ENCODE measurements at places on chromosomes 3 and 15.
A peak's percentile ranks its signal among the peaks of the same experiment; 100 is the strongest.

DNA sequence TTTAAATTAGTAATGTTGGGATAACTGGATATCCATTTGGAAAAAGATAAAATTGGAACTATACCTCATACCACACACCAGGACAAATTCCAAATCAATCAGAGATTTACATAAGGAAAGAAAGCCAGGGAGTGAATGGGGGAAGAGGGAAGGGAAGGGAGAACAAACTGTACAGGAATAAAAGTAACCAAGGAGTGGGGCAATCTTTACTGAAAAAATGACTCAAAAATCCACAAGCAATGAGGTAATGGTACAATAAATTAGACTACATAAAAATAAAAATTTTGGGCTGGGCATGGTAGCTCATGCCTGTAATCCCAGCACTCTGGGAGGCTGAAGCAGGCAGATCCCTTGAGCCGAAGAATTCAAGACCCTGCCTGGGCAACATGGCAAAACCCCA is 82.6 kb downstream of the MLH1 start:
- no peak for DNase-seq

DNA sequence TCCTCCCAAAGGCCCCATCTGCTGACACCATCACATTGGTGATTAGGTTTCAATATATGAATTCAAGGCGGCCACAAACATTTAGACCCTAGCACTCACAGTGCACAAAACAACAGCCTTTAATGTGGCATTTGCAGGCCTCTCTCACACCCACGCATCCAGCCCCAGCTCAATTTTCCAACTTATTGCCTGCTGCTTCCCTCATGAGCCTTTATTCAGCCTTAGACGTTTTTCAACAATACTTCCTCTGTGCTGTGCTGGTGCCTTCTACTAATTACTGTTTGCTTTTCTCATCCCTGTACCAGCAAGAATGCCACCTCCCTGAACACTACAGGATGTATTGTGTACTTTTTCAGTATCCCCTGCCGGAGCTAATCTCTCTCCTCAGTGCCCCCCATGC is 334.6 kb downstream of the GABRB3 start:
- peak; percentile 88 for DNase-seq

DNA sequence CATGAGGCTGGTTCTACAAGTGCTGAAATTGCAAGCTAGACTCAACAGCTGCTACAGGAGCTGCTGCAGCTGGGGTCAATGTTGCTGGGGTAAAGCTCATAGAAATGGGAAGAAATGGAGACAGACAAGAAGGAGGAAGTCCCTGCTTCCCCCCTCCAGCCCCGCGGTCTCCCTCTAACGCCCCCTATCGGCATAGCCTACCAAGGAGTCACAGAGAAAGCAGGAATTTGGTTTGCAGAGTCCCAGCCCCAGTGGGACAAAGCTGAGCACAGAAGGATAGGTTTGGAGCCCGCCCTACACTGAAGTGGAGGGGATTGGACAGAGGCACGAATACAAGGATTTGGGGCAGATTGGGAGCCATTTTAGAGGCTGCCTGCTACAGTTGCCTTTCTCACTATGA is 176.9 kb upstream of the ANKRD28 start:
- no peak for DNase-seq

DNA sequence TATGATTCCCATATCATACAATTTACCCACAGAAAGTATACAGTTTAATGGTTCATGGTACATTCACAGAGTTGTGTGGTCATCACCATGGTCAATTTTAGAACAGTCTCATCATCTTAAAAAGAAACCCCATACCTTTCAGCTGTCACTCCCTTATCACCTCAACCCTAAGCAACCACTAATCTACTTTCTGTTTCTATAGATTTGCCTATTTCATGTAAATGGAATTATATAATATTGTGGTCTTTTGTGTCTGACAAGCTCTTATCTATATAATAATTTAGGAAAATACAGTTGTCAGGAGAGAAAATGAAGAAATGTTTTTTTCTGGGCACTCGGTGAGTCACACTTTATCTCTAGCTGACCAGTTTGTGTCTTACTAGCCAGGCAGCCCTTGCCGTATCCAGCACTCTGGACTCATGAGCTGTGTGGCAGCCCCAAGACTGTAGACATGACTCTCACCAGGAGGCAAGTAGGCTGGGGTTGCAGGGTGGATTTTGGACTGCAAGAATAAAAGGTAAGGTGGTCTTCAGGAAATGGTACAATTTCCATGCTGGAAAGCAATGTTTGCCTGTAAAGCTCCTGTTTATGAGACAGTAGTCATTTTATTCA is 234.6 kb downstream of the THRB start:
- no peak for DNase-seq

- DNase-seq: peak; percentile 52
Measured at GRCh38 chr3:123489400-123490004, 40.6 kb upstream of the ADCY5 start.

GRCh38 chr3:4834403-4834866 is 144.8 kb upstream of the BHLHE40 start:
- peak; percentile 50 for DNase-seq

DNA sequence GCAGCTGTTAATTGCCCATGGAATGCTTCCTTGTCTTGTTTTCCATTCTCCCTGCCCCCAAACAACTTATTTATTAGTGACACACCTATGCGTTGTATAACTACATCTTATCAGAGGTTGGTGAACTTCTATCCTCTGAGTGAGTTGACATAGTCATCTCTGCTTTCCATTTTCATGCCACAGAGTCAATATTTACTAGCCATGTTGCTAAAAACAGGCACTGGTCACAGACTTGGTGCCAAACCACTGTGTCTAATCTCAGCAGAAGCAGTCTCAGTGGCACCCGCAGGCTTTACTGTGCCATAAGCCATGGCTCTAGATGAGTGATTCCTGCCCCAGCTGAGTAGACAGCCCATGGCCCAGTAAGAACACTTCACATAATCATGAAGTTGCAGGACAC is 26.5 kb downstream of the DAPK2 start:
- DNase-seq: no peak

DNA sequence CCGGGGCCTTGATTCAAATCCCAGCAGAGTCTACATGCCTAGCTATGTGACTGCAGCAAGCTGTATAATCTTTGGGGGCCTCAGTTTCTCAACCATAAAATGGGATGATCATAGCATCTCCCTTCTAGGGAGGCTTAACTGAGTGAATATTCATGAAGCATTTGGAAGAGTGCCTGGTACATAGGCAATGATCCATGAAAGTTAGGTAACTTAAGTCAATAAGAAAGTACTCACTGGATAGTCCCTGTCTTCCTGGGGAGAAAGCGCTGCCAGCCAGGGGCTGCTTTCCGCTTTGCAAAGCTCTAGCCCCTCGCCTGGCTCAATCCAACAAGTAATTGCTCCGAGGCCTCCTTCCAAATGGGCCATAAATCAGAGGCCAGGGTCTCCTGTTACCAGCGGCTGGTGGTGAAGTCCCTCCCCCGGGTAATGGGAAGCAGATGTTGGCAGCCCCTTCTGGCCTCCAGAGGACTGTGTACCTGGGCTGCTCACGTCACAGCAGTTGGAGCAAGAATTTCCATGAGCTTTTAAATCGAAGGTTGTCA is 521.9 kb upstream of the PROK2 start:
- no peak for DNase-seq

- no peak for DNase-seq
Measured at GRCh38 chr3:23602971-23603370, 202.8 kb upstream of the UBE2E1 start.

- DNase-seq: no peak
Measured at GRCh38 chr15:100980410-100981046, 61.4 kb downstream of the LRRK1 start.

DNA sequence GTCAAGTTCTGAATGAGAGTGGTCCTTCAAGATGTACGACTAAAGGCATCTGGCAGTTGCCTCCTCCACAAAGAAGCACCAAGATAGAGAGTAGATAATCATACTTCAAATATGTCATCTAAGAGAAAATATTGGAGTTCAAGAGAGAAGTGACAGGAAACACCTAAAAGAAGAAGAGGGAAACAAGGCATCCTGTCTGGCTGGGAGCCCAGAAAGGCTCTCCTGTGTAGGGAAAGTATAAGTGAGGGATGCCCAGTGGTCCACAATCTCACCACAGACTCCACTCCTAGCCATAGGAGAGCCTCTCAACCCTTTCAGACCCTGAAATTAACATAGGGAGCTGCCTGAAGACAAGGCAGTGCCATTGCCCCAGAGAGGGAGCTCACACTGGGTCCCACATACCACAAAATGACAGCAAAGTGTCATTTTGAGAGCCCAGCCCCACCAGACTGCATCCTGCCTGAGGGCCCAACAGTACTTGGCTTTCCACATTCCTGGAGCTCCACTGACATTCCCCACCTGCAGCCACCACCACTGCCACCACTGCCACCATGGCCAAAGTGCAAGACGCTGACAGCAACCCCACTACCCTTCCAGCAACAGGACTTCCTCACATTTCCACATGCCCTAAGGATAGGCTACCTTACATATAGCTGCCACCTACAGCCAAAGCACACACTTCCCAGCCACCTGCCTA is 210.6 kb downstream of the ATP8B4 start:
- DNase-seq: no peak

- no peak for DNase-seq
Measured at GRCh38 chr3:128624526-128625138, 26.0 kb downstream of the RPN1 start.

DNA sequence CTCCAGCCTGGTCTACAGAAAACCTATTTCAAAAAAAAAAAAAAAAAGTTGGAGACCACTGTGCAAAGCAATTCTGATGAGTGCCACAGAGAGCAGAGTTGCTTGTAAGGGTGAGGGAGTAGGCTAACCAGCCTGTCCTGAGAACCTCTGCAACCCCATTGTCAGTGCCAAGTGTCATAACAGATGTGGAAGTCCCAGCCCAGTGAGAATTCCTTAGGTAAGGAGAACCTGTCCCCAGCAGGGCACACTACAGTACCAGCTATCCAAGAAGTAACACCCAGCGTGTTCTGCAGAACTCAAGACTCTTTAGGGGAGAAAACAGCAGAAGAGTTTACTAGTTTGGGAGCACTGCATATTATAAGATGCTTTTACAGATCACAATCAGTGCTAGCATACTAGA is 156.3 kb downstream of the LIPC start:
- no peak for DNase-seq

DNA sequence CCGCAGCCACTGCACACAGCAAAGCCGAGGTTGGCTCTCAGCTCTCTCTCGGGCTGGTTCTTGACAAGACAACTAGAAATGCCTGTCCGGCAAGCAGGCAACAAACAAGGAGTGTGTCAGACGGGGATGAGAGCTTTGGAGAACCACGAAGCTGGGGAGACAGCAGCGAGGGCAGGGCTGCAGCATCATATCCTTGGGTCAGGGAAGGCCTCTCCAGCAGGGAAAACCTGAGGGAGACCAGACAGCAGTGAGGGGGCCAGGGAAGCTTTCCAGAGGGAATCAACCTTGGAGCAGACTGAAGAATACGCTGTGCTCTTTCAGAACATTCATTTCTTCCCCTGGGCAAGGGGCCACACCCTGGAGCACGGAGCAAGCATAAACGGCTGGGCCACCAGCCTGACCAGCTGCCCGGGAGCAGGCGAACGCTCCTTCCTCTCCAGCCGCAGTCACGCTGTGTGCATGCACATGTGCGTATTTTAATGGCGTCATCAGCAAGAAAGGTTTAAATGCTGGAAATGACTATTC is 58.7 kb downstream of the CHSY1 start:
- no peak for DNase-seq

- no peak for DNase-seq
Measured at GRCh38 chr3:162865466-162865865, 1368.9 kb downstream of the OTOL1 start.

DNA sequence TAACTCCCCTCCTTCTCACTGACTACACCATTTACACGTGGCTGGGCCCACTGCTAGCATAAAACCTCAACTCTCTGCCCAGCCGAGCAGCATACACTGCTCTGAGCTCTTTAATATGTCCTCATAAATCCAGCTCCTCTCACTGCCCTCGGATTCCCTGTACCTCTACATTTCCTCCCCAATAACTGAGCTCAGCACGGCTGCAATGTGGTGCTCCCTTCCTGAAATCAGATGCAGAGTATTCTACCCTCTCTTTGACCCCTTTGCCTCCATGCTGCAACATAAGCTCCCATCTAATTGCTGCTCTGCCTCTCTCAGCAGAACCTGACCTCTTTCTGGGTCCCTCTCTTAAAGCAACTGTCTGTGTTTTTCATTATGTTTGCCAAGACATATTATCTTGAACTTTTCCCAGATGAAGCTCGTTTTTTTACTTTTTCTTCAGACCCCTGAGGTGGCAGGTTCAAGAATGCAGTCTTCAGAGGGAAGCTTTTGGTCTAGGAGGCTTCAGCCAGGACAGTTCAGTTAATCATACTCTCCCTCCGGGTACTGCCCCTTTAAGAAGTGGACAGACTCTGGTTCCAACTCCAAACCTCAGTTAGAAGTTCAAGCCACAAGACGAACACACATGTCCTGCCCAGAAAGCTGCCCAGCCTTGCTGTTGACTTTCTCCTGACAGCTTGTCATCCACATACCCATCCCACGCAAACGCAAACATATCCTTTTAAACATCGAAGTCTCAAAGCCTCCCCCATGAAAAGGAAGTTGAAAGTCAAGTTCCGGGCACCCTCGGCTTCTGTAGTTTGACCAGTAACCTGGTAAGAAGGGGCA is 81.1 kb upstream of the NEO1 start:
- no peak for DNase-seq

DNA sequence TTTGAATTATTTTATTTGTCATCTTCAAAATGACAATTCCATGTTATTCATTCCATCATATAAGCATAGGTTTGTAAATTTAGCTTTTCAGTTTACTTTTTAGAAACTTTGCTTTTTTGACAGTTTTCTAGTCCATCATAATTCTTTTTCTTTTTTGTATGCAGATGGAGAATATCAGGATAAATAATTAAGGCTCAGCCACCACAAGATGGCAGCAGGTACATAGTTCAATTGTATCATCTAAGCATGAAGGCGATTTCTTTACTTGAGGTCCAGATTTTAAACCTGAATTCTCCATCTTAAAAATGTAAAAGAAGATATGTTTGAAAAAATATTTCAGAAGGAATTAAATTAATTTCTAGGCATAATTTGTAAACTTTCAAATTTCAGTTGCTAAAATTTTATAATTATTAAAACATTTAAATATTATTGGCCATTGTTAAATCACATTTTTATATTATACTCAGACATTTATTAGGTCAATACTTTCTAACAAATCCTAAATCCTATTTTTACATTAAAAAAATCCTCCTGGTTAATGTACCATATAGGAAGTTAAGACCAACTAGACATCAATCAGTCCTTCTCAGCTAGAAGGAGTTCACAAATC is 15.1 kb downstream of the PLSCR5 start:
- DNase-seq: peak; percentile 45

DNA sequence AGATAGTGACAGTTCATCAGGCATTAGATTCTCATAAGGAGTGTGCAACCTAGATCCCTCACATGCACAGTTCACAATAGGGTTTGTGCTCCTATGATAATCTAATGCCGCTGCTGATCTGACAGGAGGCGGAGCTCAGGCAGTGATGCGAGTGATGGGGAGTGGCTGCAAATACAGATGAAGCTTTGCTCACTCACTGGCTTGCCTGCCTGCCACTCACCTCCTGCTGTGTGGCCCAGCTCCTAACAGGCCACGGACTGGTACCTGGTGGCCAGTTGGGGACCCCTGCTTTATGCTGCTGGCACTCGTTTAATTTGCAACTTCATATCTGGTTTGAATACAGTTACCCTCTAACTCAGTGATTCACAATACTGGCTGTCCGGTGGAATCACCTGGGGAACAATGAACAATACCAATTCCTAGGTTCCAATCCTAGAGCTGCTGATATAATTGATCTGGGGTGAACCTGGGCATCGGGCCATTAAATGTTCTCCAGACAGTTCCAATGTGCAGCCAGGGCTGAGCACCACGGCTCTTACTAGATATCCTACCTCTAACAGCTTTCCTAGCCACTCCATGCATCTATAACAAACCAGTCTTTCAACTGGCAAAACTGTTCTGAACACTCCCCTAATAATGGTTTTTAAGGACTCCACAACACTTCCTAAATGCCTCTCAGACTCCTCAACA is 131.4 kb downstream of the ATP1B3 start:
- DNase-seq: no peak

All from SW480 (cell line).